ENCODE measurements at places on chromosomes 11 and 22. TPM values are rescaled to one million over a fixed set of nuclear protein-coding genes. Genes with fewer than 3 reads are reported as not detected.

- DNase-seq = no peak
Measured at GRCh38 chr11:108909041-108909440, 244.2 kb downstream of the DDX10 start.

DNA sequence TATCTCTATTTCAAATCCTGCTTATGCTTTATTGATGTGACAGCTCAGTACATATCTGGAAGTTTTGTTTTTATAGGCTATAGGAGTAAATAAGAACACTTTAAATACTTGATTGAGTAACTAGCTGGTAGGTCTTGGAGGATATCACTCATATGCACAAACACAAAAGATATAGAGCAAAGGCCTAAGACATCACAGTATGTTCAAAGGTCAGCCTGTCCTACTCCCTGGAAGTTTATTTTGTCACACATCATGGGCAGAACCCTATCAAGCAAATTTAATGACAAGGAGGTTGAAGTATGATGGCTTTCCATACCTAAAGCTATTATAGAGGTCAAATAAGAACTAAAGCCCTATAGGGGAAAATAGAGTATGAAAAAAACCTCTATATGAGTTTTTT is 70.0 kb upstream of the MS4A8 start:
- no peak for DNase-seq

- no peak for DNase-seq
Measured at GRCh38 chr11:125313271-125314219, 149.0 kb downstream of the PKNOX2 start.

POTEH gene
- total RNA-seq = not detected

SEPTIN5 gene
- total RNA-seq = 45.7 TPM

OR51M1 gene
- not detected for total RNA-seq

DNA sequence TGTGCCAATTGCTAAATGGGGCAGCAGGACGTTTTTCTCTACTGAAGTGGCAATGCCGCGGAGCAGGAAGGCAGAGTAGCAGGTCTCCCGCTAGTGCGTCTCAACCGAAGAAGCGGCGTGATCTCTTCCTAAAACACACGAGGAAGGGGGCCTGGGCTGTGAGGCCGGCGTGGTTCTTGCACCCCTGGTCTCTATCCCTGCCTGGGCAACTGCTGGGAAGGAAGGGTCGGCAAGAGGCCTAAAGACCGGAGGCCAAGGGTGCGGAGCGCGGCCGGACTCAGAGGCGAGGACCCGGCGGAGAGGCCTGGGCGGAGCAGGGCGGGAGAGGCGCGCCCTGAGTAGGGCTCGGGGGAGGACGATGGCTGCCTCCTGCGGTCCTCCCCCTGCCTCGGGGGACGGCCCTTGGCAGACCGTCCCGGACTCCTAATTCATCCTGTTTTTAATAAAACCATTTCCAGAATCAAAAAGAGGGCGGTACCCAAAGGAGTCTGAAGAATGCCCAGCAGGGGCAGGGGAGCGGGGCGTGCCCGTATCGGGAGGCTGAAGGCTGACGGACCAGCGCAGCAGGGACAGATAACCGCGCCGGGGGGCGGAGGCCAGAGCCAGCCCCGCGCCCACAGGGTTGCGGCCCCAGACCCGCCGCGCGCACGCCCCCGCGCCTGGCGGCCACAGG is 572 bp upstream of the APLP2 start:
- DNase-seq = no peak

DNA sequence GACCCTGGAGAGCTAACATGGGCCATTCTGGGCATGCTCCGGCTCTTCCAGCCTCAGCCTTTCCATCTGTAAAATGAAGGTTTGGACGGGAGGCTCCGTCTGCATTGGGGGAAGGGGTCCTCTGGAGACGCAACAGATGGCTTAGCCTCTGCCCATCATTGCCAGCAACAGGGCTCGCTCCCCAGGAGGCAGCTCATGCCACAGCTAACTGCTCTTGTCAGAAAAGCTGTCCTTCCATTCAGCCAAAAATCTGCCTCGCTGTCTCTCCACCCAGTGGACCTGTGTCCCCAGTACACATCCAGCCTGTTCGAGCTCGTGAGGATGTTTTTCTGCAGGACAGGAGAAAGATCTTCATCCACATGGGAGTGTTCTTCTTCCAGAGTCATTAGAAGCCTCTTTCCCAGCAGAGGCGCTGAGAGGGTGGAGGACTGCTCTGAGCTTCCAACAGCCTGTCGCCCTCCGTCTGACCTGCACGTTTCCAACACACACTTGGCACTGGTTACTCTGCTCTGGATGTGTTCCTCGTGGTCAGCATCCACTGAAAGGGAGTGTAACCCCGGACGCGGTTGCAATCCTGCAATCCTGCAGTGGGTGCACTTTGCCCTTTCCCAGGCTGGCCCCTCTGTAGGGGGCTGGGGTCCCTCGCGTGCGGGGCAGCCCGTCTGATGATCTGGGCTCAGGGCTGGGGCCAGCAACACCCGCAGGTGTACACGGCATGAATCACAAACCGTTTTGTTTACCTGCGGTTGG is 1340.9 kb downstream of the TBC1D22A start:
- DNase-seq = peak; percentile 45

MLC1 gene
- total RNA-seq = not detected

DNA sequence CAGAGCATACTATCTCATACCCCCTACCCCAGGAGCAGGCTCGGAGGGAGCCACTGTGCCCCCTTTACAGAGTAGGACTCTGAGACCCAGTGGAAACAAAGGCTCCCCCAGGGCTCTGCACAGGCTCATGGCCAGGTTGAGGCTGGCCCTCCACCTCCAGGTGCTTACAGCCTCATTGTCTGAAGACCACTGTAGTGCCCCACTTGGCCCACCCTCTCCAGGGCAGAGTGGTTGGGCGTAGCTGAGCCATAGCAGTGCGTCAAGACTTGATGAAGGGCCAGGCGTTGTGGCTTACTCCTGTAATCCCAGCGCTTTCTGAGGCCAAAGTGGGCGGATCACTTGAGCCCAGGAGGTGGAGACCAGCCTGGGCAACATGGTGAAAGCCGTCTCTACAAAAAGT is 1.7 kb downstream of the ANKRD13D start:
- no peak for DNase-seq

- no peak for DNase-seq
Measured at GRCh38 chr22:49448526-49448925, 379.1 kb downstream of the BRD1 start.

GRCh38 chr11:980438-981357 is 55.0 kb downstream of the AP2A2 start:
- no peak for DNase-seq
